ENCODE measurements at places on chromosomes 2 and 18. TPM values are rescaled to one million over a fixed set of nuclear protein-coding genes. Genes with fewer than 3 reads are reported as not detected.

Gene CCDC141
- total RNA-seq, result 3.9 TPM

Gene MROH2A
- total RNA-seq, result not detected

- no peak overlapping the region for H3K4me3 ChIP-seq
- H3K27me3 ChIP-seq, result no peaks in the 10 kb centered on the region
- DNase-seq, result no peak
- no peaks in the 10 kb centered on the region for H3K36me3 ChIP-seq
- no peak overlapping the region for H3K27ac ChIP-seq
- no peaks in the 10 kb centered on the region for H3K4me1 ChIP-seq
These were observed 311.4 kb downstream of the CTNNA2 start for GRCh38 chr2:79824086-79824786.

Gene PROM2
- total RNA-seq, result 12.3 TPM

DNA sequence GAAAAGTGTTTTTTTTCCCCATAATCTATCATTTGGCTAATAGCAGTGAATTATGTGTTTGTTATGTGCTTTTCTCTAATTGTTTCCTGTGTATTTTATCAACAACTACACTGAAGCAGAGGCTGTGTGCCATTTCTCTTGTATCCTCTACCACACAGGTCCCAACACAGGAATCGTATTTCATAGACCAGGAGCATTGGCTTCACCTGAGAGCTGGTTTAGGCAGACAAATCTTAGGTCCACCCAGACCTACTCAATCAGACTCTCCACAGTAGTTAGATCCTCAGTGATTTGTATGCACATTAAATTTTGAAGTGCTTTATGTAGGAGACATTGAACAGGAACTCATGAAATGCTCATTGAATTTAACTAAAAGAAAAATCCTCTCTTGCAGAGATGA lies 109.2 kb downstream of the FSHR start:
- H3K27ac ChIP-seq, result no peak overlapping the region
- H3K4me1 ChIP-seq, result no peaks in the 10 kb centered on the region
- no peaks in the 10 kb centered on the region for H3K36me3 ChIP-seq
- H3K4me3 ChIP-seq, result no peak overlapping the region

Gene KIF1A
- 49.4 TPM for total RNA-seq

Gene SLC5A7
- total RNA-seq, result not detected

Gene ALPG
- not detected for total RNA-seq

GRCh38 chr2:23385351-23385747 lies 370 bp downstream of the KLHL29 start:
- H3K36me3 ChIP-seq, result no peaks in the 10 kb centered on the region
- H3K4me3 ChIP-seq, result peak overlapping the region; percentile 85
- DNase-seq, result no peak
- H3K27ac ChIP-seq, result peak overlapping the region; percentile 95

- DNase-seq, result no peak
- H3K36me3 ChIP-seq, result no peaks in the 10 kb centered on the region
- H3K4me3 ChIP-seq, result no peak overlapping the region
- H3K27ac ChIP-seq, result no peak overlapping the region
- H3K27me3 ChIP-seq, result no peaks in the 10 kb centered on the region
These were observed 117.9 kb upstream of the COL5A2 start for GRCh38 chr2:189297446-189297845.

Gene HOXD12
- total RNA-seq, result not detected

Gene HOXD10
- total RNA-seq, result 1.3 TPM

- no peak for DNase-seq
- H3K27ac ChIP-seq, result no peak overlapping the region
- H3K4me3 ChIP-seq, result no peak overlapping the region
- peaks cover 5% of the 10 kb centered on the region for H3K4me1 ChIP-seq
- H3K36me3 ChIP-seq, result no peaks in the 10 kb centered on the region
These were observed 35.8 kb downstream of the DARS1 start for GRCh38 chr2:135949451-135950234.

Gene ARHGEF33
- 4.0 TPM for total RNA-seq

- no peak for DNase-seq
- no peak overlapping the region for H3K4me3 ChIP-seq
- H3K36me3 ChIP-seq, result no peaks in the 10 kb centered on the region
- no peak overlapping the region for H3K27ac ChIP-seq
- peaks cover 4% of the 10 kb centered on the region for H3K4me1 ChIP-seq
These were observed 236.3 kb upstream of the RASGRP3 start for GRCh38 chr2:33240178-33240577.

Gene KCNIP3
- 39.1 TPM for total RNA-seq

Gene UGGT1
- total RNA-seq, result 92.7 TPM

DNA sequence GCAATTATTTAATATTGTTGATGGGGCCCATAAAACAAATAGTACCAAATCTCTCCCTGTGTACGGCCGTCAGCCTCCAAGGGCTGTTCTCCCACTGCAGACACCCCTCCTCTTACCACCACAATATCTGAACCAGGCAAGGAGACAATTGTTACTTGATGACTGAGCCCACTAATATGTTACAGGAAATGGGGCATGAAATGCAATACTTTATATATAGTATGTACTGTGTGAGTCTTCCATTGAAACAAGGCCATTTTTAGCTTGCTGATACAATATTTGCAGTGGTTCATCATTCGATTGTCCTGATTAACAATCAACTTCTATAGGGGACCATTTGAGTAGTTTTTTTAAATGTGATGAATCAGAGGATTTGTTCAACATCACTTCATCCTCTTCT lies 307.3 kb downstream of the GBX2 start:
- H3K4me3 ChIP-seq, result no peak overlapping the region
- no peak overlapping the region for H3K27ac ChIP-seq
- H3K4me1 ChIP-seq, result no peaks in the 10 kb centered on the region
- H3K36me3 ChIP-seq, result no peaks in the 10 kb centered on the region

- H3K27ac ChIP-seq, result no peak overlapping the region
- H3K4me1 ChIP-seq, result peaks cover 18% of the 10 kb centered on the region
- no peaks in the 10 kb centered on the region for H3K27me3 ChIP-seq
- H3K4me3 ChIP-seq, result no peak overlapping the region
These were observed 124.9 kb downstream of the ANKRD44 start for GRCh38 chr2:197185676-197186075.

GRCh38 chr2:15457868-15458267 lies 103.3 kb downstream of the NBAS start:
- no peak overlapping the region for H3K27ac ChIP-seq
- no peaks in the 10 kb centered on the region for H3K36me3 ChIP-seq
- no peak for DNase-seq
- H3K4me3 ChIP-seq, result no peak overlapping the region
- no peaks in the 10 kb centered on the region for H3K4me1 ChIP-seq
- no peaks in the 10 kb centered on the region for H3K27me3 ChIP-seq

DNA sequence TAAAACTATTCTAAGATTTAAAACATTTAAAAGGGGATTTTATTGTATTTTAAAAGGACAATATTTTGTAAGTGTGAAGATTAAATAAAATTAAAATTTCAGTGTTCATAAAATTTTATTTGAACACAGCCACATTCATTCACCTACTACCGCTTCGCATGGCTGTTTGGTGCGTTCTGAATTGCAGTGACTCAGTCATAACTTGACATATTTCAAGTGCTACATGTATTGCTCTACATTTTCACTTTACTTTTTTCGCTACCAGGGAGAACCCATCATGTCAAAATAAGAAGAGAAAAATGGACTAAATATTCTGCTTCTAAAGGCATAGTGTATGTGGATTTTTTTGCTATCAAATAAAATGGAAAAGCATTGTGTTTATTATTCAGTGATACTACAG lies 8.7 kb downstream of the PTH2R start:
- no peaks in the 10 kb centered on the region for H3K27me3 ChIP-seq
- no peak for DNase-seq
- no peaks in the 10 kb centered on the region for H3K4me1 ChIP-seq
- no peak overlapping the region for H3K27ac ChIP-seq
- H3K36me3 ChIP-seq, result no peaks in the 10 kb centered on the region
- H3K4me3 ChIP-seq, result no peak overlapping the region

GRCh38 chr2:47179388-47179787 lies 24.3 kb upstream of the STPG4 start:
- DNase-seq, result no peak
- no peaks in the 10 kb centered on the region for H3K36me3 ChIP-seq
- H3K4me1 ChIP-seq, result no peaks in the 10 kb centered on the region
- no peak overlapping the region for H3K4me3 ChIP-seq
- H3K27ac ChIP-seq, result no peak overlapping the region
- no peaks in the 10 kb centered on the region for H3K27me3 ChIP-seq

GRCh38 chr2:63926815-63927214 lies 85.1 kb downstream of the UGP2 start:
- no peak overlapping the region for H3K27ac ChIP-seq
- no peak for DNase-seq
- H3K27me3 ChIP-seq, result no peaks in the 10 kb centered on the region
- no peaks in the 10 kb centered on the region for H3K4me1 ChIP-seq
- no peak overlapping the region for H3K4me3 ChIP-seq

GRCh38 chr2:122011493-122012270 lies 256.2 kb downstream of the TSN start:
- H3K4me3 ChIP-seq, result no peak overlapping the region
- H3K4me1 ChIP-seq, result no peaks in the 10 kb centered on the region
- no peak overlapping the region for H3K27ac ChIP-seq

- H3K27ac ChIP-seq, result no peak overlapping the region
- no peak overlapping the region for H3K4me3 ChIP-seq
- no peak for DNase-seq
- H3K36me3 ChIP-seq, result no peaks in the 10 kb centered on the region
- H3K4me1 ChIP-seq, result peaks cover under 1% of the 10 kb centered on the region
These were observed 12.2 kb downstream of the MYOM1 start for GRCh38 chr18:3207565-3207964.

GRCh38 chr2:226581661-226582060 lies 218.0 kb downstream of the IRS1 start:
- DNase-seq, result no peak
- no peaks in the 10 kb centered on the region for H3K27me3 ChIP-seq
- no peaks in the 10 kb centered on the region for H3K4me1 ChIP-seq
- no peak overlapping the region for H3K4me3 ChIP-seq

Gene CFAP65
- not detected for total RNA-seq

- no peaks in the 10 kb centered on the region for H3K27me3 ChIP-seq
- no peaks in the 10 kb centered on the region for H3K36me3 ChIP-seq
- H3K4me1 ChIP-seq, result peaks cover 24% of the 10 kb centered on the region
- no peak overlapping the region for H3K27ac ChIP-seq
These were observed 142.7 kb downstream of the DYSF start for GRCh38 chr2:71596011-71596410.

GRCh38 chr2:128440666-128441340 lies 122.1 kb upstream of the HS6ST1 start:
- no peak overlapping the region for H3K4me3 ChIP-seq
- no peak overlapping the region for H3K27ac ChIP-seq
- H3K4me1 ChIP-seq, result no peaks in the 10 kb centered on the region
- DNase-seq, result no peak

DNA sequence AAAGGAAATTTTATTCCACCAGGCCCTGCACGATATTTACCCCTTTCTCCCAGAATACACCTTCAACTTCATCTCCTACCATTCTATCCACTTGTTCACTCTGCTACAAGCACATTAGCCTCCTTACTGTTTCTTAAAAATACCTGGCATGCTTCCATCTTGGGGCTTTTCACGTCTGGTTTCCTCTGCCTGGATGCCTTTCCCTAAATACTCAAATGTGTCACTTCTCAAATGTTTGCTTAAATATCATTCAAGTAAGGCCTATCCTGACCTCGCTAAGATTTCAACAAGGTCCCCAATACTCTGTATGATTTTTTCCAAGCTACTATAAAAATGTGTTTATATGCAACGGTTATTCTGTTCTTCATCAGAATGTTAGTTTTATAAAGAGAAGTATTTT lies 433.0 kb upstream of the CHAC2 start:
- no peaks in the 10 kb centered on the region for H3K4me1 ChIP-seq
- no peaks in the 10 kb centered on the region for H3K36me3 ChIP-seq
- H3K4me3 ChIP-seq, result no peak overlapping the region
- no peaks in the 10 kb centered on the region for H3K27me3 ChIP-seq
- no peak for DNase-seq

Gene ALK
- 0.39 TPM for total RNA-seq

DNA sequence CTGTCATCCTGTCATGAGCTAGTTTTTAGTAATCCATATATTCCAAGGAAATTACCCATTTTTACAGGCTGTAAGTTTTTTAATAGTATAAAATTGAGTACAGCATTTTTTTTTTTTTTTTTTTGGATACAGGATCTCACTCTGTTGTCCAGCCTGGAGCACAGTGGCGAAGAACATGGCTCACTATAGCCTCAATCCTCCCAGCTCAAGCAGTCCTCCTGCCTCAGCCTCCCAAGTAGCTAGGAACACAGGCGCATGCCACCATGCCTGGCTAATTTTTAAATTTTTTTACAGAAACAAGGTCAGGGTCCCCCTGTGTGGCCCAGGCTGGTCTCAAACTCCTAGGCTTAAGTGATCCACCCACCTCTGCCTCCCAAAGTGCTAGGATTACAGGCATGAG lies 56.5 kb downstream of the ANKRD12 start:
- no peaks in the 10 kb centered on the region for H3K27me3 ChIP-seq
- H3K27ac ChIP-seq, result no peak overlapping the region
- H3K36me3 ChIP-seq, result no peaks in the 10 kb centered on the region
- DNase-seq, result no peak
- no peaks in the 10 kb centered on the region for H3K4me1 ChIP-seq

Gene CD226
- 0.60 TPM for total RNA-seq

Gene CIDEA
- 135 TPM for total RNA-seq

- no peaks in the 10 kb centered on the region for H3K36me3 ChIP-seq
- H3K27me3 ChIP-seq, result no peaks in the 10 kb centered on the region
- DNase-seq, result no peak
- H3K4me1 ChIP-seq, result no peaks in the 10 kb centered on the region
- H3K4me3 ChIP-seq, result no peak overlapping the region
These were observed 285.6 kb downstream of the NR4A2 start for GRCh38 chr2:156046900-156047299.

GRCh38 chr2:66874411-66874810 lies 439.5 kb downstream of the MEIS1 start:
- H3K36me3 ChIP-seq, result no peaks in the 10 kb centered on the region
- no peak for DNase-seq
- no peak overlapping the region for H3K4me3 ChIP-seq
- H3K4me1 ChIP-seq, result no peaks in the 10 kb centered on the region

DNA sequence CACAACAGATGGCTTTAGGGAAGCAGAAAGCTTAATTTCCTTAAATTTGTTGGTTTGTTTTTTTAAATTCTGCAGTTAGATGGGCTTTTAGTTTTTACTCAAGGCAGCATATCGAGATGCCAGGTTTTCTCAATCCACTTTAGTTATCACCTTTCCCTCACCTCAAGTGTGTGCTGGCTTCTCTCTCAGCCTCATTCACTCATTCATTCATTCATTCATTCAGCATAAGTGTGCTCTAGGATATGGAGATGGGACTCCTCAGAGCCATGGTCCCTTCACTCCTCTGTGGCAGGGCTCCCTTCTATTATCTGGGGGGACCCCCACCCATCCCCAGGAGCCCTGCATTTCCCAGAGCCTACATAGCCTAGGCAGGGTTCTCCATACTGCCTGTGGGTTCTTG lies 19.0 kb downstream of the VIL1 start:
- no peak overlapping the region for H3K4me3 ChIP-seq
- no peaks in the 10 kb centered on the region for H3K36me3 ChIP-seq
- no peak overlapping the region for H3K27ac ChIP-seq
- H3K27me3 ChIP-seq, result no peaks in the 10 kb centered on the region
- DNase-seq, result no peak
